ENCODE measurements at places on chromosomes 3 and 15.

DNA sequence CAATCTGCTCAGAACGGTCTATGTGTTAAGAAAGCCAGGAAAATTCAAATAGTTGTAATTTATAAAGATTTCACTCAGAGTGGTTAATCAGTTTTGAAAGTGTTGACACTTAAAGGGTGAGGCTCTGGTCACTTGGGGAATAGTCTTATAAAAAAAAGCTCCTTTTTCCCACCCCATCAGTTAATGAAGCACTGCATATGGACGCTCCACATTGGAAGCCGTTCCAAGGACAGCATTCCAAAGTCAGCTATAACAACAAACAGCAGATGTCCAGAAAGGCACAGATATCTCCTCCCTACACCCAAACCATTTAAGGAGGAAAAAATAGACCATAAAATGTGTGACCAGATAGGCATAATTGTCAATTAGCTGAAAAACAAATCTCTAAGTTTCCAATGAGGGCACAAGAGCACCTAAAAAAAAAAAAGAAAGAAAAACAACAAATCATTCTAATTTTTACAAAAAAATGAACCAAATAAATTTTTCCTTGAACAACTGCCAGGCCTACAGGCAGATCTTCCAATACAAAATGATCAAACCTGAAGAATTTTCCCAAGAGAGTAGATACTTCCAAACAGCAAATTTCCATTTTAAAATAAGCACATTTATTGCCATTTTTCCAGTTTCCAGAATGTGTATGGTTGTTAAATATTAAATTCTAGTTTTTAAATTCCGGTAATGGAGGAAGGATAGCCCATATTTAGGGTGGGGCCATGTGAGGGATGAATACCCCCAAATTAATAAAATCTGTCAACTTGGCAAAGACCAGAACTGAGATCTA is 198.3 kb downstream of the ERC2 start:
- no peak for DNase-seq

GRCh38 chr3:36457667-36458066 is 77.4 kb downstream of the STAC start:
- DNase-seq = no peak

- no peak for DNase-seq
These were observed 8.4 kb downstream of the STT3B start for GRCh38 chr3:31541089-31541488.

GRCh38 chr3:13538520-13539291 is 10.2 kb upstream of the FBLN2 start:
- DNase-seq = no peak

GRCh38 chr15:58546635-58547627 is 115.1 kb downstream of the LIPC start:
- no peak for DNase-seq

- no peak for DNase-seq
These were observed 5.7 kb downstream of the CISH start for GRCh38 chr3:50605901-50606326.

DNA sequence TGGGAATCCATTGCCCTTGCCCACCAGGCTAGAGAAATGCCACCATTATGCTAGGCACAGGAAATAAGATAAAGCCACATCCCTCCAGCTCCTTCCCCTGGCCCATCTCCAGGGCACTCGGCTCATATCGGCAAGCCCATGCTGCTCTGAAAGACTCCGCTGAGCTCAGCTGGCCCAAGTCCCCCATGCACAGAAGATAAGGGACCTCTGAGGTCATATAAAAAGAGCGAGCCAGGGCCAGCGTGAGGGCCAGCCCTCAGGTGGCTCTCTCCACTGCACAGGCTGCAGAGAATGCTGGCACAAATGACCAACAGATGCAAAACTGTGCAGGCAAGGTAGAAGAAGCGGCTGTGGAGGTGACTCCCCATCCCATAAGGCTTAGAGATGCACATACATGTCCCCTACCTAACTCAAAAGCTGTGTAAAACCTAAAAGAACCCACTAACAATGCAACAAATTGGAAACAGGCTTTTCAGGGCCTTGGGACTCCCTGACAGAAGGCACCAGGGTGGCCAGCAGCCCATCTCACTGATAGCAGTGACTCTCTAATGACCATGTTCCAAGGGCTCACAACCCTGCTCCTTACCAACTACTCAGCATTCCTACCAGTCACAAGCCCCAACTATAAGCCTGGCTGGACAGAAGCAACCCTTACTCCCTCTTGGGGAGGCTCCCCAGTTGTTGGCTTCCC is 3.0 kb downstream of the RAB6B start:
- DNase-seq = no peak

DNA sequence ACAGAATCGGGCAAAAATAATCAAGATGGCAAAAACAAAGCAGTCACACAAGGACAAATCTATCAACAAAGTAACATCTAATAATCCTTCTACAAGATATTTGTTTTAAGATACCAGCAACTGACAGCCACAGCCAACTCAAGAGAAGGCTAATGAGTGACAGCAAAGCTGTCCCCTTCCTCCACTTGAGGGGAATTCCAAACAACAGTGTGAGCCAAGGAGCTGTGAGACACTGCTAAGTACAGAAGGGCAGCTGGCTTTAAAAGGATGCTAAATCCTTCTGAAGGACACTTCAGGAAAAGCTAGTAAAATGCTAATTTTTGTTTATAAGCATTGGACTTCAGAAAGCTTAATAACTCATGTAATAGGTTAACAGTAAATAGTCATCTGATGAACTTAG is 120.3 kb upstream of the GOLGA8J start:
- DNase-seq = no peak

- peak; percentile 81 for DNase-seq
These were observed 1.0 kb downstream of the KAT2B start for GRCh38 chr3:20041197-20041780.

GRCh38 chr15:31272558-31273257 is 53.9 kb upstream of the KLF13 start:
- no peak for DNase-seq
